ENCODE measurements at places on chromosomes 5 and 9. TPM values are rescaled to one million over a fixed set of nuclear protein-coding genes. Genes with fewer than 3 reads are reported as not detected.
A peak's percentile ranks its signal among the peaks of the same experiment; 100 is the strongest.

DNA sequence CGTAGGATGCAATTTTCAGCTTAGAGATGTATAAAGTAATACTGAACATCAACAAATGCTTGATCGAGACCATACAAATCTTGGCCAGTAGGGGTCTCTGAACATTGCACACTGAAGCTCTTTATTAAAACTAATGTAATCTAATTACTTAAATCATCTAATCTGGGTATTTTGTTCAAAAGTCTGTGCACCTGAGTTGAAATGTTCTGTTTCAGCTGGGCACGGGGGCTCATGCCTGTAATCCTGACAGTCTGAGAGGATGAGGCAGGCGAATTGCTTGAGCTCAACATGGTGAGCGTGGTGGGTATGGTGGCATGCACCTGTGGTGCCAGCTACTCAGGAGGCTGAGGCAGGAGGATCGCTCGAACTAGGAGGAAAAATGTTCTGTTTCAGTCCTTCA lies 41.0 kb downstream of the ESM1 start:
- no peak overlapping the region for H3K27ac ChIP-seq
- no peaks in the 10 kb centered on the region for H3K4me1 ChIP-seq
- H3K4me3 ChIP-seq, result no peak overlapping the region
- DNase-seq, result no peak
- H3K27me3 ChIP-seq, result no peaks in the 10 kb centered on the region

DNA sequence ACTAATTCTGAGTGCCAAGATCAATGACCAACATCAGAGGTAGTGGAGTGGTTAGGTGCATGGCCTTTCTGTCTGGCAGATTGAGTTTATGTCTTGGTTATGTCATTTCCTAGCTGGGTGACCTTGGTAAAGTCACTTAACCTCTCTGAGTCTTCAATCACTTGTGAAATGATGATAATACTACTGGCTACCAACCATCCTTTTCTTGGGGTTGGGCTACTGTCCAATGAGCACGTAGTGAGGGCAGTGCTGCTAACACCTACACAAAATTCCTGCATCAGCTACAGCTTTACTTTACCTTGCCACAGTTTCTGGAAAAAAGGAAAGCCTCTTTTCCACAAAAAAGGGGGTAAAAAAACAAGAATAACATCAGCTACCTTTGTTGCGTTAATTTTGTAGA lies 12.4 kb downstream of the IL12B start:
- no peak overlapping the region for H3K27ac ChIP-seq
- no peak for DNase-seq
- H3K4me1 ChIP-seq, result no peaks in the 10 kb centered on the region
- H3K36me3 ChIP-seq, result no peaks in the 10 kb centered on the region

- H3K27ac ChIP-seq, result no peak overlapping the region
- no peaks in the 10 kb centered on the region for H3K36me3 ChIP-seq
- H3K27me3 ChIP-seq, result no peaks in the 10 kb centered on the region
- H3K4me3 ChIP-seq, result no peak overlapping the region
- no peaks in the 10 kb centered on the region for H3K4me1 ChIP-seq
Measured at GRCh38 chr5:52705720-52706119, 82.0 kb upstream of the ITGA1 start.

GRCh38 chr9:33942471-33943083 lies 106.1 kb downstream of the UBAP2 start:
- H3K4me3 ChIP-seq, result no peak overlapping the region
- no peak for DNase-seq
- H3K27ac ChIP-seq, result no peak overlapping the region

DNA sequence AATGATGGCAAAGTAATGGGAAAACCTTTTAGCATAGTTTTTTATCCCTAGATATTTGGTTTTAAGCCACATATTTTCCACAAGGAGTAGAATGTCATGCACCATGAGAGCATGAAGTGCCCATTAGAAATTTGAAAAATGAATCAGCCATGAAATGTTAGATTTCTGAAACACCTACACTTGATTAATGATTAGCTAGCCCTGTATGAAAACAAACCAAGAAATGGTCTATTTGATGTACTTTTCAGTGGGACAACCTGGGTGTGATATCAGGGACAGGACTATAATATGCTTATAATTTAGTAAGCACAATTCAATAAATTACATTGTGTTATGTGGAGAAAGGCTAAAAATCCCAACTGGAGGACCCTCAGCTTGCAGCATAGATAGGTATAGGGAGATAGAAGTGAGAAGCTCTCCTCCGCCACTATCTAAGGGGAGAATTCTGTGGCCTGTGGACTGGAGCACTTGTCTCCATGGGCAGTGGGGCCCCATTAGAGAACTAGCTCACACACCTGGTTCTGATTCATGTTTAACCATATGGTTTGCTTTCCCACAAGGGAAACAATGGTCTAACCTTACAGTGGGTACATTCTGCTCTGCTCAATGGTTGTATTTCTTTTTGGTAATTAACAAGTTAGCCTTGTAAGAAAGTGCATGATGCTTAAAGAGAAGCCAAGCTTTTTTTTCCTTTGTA lies 35.2 kb downstream of the NUP214 start:
- no peak for DNase-seq
- peaks cover 69% of the 10 kb centered on the region for H3K36me3 ChIP-seq
- H3K4me1 ChIP-seq, result no peaks in the 10 kb centered on the region

DNA sequence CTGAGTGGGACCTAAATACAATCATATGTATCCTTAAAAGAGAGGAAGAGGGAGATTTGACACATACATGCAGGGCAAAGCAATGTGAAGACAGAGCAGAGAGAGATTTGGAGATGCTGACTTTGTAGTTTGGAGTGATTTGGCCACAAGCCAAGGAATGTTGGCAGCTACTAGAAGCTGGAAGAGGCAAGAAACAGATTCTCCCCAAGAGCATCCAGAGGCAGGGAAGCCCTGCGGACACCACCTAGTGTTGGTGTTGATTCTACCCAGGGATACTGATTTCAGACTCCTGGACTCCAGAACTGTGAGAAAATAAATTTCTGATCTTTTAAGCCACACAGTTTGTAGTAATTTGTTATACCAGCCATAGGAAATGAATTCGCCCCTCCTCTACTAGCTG lies 64.9 kb upstream of the OSMR start:
- H3K27ac ChIP-seq, result no peak overlapping the region
- no peak for DNase-seq
- H3K4me1 ChIP-seq, result peaks cover 28% of the 10 kb centered on the region
- H3K27me3 ChIP-seq, result no peaks in the 10 kb centered on the region

DNA sequence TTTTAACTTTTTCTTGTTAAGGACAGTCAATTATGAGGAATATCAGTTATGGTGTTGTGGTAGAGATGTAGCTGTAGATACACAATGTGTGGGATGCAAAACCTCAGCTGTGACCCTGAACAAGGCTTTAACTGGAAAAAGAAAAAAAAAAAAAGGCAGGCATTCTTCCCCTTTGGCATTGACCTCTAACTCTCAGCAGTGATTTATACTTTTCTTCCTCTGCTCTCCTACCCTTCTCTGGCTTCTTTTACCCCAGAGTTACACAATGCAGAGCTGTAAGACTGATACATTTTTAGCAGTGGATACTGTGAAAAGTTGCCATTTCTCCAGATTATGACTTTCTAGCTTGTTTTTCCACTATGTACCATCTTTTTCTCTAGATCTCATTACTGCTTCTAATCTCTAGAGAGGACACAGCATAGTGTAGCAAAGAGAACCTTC lies 2.0 kb downstream of the CTNNAL1 start:
- peak overlapping the region; percentile 93 for H3K27ac ChIP-seq
- DNase-seq, result no peak
- no peaks in the 10 kb centered on the region for H3K27me3 ChIP-seq
- H3K36me3 ChIP-seq, result no peaks in the 10 kb centered on the region

DNA sequence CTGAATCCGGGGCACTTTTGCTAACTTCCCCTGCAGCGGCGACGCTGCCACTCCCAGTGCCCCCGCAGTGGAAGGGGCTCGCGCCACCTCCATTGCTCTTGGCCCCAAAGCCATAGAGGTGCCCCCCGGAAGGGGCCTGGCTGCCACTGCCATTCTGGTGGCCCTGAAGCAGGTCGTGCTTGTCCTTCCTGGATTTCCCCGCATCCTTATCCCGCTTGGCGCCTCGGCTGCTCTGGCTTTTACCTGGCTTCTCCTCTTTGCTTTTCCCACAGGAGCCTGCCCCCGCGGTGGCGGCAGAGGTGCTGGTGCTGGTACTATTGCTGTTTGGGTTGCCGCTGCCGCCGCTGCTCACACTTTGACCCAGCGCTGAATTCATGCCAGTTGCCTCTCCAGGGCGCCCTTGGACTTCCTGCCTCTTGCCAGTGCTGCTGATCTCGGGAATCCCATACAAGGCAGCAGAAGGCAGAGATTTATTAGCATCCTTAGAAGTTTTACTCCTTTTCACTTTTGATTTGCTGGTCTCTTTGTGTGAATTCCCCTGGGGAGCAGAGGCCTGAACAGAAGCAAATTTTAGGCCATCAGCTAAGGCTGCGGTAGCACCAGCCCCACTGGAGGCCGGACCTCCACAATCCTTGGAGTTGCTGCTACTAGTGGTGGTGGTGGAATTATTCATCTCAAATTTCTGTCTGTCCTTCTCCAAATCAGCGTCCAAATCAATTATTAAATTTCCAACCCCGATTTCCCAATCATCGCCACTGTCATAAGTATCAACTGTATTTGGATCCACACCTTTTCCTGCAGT lies 2.1 kb downstream of the ZNF608 start:
- DNase-seq, result peak; percentile 89
- no peaks in the 10 kb centered on the region for H3K27me3 ChIP-seq
- peak overlapping the region; percentile 86 for H3K4me3 ChIP-seq
- no peaks in the 10 kb centered on the region for H3K36me3 ChIP-seq
- H3K27ac ChIP-seq, result peak overlapping the region; percentile 89
- peaks cover 65% of the 10 kb centered on the region for H3K4me1 ChIP-seq

DNA sequence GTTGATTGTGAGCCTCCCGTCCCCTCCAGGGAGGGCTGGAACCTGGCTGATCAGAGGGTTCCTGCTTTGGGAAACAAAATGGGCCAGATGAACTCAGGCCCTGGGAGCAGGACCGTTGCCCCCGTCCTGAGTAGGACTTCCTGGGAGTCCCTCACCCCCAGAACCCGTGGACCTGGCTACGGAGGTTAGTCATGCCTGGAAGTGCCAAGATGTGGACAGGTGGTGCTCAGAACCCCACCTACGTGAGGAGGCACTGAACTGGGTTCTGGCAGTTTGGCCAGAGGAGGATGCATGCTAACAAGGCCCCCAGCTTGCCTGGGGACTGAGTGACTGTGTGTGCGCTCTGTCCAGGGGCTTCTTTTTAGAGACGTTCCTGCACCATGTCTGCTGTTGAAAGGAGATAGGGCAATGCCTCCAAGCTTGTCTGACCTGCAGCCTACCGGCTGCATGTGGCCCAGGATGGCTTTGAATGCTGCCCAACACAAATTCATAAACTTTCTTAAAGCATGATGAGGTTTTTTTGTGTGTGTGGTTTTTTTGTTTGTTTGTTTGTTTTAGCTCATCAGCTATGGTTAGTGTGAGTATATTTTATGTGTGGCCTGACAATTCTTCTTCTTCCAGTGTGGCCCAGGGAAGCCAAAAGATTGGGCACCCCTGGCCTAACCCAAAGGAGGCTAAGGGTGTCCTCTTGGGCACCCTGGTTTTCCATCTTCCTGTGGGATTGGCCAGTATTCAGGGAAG lies 1.8 kb upstream of the DAB2IP start:
- no peak overlapping the region for H3K4me3 ChIP-seq
- peak overlapping the region; percentile 73 for H3K27ac ChIP-seq
- peaks cover 33% of the 10 kb centered on the region for H3K4me1 ChIP-seq
- no peak for DNase-seq
- no peaks in the 10 kb centered on the region for H3K27me3 ChIP-seq

GRCh38 chr5:50691399-50692016 lies 25.1 kb downstream of the PARP8 start:
- DNase-seq, result no peak
- peaks cover 28% of the 10 kb centered on the region for H3K4me1 ChIP-seq
- no peaks in the 10 kb centered on the region for H3K27me3 ChIP-seq
- no peaks in the 10 kb centered on the region for H3K36me3 ChIP-seq
- H3K4me3 ChIP-seq, result no peak overlapping the region
- no peak overlapping the region for H3K27ac ChIP-seq

GRCh38 chr9:100756217-100756616 lies 178.3 kb downstream of the CAVIN4 start:
- H3K27ac ChIP-seq, result no peak overlapping the region

GRCh38 chr5:102231693-102232619 lies 64.1 kb downstream of the SLCO4C1 start:
- no peak for DNase-seq
- no peak overlapping the region for H3K27ac ChIP-seq
- H3K27me3 ChIP-seq, result no peaks in the 10 kb centered on the region
- no peaks in the 10 kb centered on the region for H3K4me1 ChIP-seq
- no peaks in the 10 kb centered on the region for H3K36me3 ChIP-seq

DNA sequence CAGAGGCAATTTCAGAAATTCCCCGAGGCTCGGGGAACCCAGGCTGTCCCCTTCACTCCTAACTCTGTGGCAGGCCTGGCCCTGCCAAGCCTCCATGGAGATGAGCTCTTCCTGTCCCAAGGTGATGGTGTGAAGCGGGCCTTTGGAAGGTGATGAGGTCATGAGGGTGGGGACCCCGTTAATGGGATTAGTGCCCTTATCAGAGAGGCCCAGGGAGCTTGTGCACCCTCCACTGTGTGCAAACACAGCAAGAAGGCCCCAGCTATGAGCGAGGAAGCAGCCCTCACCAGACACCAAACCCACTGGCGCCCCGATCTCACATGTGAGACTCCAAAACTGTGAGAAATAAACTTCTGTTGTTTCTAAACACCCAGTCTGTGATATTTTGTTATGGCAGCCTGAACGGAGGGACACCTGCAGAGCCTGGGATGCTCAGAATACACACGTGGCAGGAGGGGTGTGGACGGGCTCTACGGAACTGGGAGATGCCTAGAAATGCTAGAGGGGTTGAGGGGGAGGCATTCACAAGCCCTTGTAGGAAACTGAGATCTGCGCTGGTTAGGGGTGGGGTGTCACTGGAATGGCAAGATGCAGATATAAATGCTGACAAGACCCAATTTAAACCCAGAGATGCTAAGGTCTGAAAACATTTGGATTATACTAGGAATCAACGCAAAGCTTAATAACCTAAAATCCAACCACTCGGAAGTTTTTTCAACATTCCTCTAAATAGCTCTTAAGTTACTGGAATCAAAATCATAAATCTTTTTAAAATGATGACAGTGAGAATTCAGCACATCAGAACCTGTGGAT lies 46.9 kb downstream of the ADAMTS2 start:
- DNase-seq, result no peak
- H3K27ac ChIP-seq, result peak overlapping the region; percentile 42
- H3K4me1 ChIP-seq, result peaks cover 68% of the 10 kb centered on the region
- no peak overlapping the region for H3K4me3 ChIP-seq

DNA sequence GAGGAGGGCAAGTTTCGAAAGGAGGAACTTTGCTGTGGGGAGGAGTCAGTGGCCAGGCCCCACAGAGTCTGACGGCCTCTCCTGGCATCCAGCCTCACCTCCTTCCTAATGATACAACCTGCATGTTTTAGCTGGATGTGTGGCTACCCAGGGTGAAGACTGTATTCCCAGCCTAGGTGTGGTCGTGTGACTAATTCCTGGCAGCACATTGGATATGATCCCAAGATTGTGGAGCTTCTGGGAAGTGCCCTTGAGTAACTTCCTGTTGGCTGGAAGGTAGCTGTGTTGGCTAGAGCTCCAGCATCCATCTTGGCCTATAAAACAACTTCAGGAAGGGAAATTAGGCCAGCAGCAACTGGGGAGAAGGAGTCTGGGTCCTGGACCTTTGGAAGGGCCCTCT lies 19.0 kb upstream of the LPCAT1 start:
- H3K36me3 ChIP-seq, result no peaks in the 10 kb centered on the region
- peak; percentile 96 for DNase-seq

GRCh38 chr5:7261049-7261448 lies 134.9 kb upstream of the ADCY2 start:
- H3K27ac ChIP-seq, result no peak overlapping the region
- no peak overlapping the region for H3K4me3 ChIP-seq
- no peaks in the 10 kb centered on the region for H3K36me3 ChIP-seq
- H3K4me1 ChIP-seq, result no peaks in the 10 kb centered on the region

Gene TRMO
- 27.7 TPM for total RNA-seq

Gene SARDH
- total RNA-seq, result 2.0 TPM

Gene HOMER1
- total RNA-seq, result 5.4 TPM

Gene GLRX
- 63.3 TPM for total RNA-seq

Gene DRD1
- not detected for total RNA-seq

Gene CARD19
- total RNA-seq, result 63.3 TPM

Gene ENHO
- not detected for total RNA-seq
